ENCODE measurements at places on chromosomes 6 and 20.

GRCh38 chr6:99079058-99079457 lies 131.3 kb upstream of the FBXL4 start:
- no peak for DNase-seq

DNA sequence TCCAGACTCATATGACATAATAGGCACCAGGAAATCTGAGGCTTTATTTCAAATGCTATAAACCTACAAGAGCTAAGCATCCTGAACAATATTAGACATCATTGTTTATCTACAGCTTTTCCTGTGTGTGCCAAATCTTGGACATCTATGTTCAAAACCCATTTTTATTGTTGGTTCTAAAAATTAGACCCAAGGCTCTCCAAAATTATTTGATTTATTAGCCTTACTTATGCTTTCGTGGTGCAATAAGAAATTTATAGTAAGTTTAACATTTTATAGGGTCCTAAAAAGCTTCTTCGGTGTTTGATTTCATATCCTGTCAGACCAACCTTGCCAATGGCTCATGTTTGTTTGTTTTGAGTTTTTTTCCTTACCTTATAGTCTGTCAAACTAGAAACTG lies 1014.5 kb upstream of the MANEA start:
- no peak for DNase-seq

DNA sequence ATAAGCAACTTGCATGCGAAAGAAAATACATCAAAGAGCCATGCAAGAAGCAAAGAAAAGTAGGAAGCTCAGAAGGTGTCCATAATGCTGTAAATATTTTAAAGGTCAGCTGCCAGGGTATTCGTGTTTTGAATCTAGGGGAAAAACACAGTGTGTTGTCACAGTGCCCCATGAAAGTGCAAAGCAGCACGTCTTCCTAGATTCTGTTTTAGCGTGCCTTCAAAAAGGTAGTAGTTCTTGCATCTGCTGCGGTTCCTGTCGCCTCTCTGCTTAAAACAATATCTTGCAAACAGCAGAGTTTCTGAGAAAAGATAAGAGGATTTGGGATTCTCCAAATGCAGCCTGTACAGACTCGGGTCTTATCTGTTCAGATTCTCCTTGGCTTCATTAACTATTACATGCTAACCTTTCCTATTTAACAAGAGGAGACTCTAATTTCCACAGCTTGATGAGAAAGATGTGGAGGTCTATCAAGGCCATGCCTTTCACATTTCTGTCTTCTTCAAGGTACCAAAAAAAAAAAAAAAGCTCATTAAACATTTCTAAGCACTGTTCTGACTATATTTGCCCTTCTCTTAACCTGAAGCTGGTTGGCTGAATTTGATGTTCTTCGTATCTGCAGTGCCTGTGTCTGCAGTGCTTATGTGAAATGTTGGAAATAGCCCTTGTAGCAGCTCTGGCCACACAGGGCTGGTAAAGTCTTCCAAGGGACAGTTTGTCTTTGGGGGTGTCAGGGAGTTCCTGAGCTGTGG lies 297.5 kb downstream of the ADGB start:
- no peak for DNase-seq

DNA sequence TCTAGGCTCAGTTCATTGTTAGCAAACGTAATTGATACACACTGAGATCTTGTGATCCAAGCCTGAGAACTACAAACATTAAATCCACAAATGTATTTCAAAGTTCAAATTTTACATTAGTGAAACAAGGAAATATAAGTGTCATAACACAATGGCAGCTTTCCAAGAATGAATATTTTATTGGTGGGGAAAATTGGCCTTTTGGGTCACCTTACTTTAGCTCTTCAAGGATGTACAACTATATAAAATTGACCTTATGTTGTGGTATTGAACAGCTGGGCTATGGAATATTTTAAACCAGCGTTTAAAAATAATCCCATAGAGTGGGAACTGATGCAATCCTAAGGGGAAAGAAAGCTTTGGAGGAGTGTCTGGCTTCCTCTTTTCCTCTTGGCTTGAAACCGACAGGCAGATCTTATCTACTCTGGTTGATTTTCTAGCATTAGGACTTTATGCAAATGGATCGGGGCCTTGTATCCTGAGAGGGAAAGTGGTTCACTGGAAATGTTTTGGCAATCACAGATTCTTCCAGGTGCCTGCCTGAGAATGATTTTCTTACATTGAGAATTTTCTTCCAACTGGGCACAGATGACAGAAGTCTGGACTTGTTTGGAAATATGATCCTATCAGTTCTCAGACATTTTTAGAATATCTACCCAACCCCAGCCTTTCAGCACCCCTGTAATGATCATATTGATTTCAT lies 184.8 kb upstream of the ECI2 start:
- no peak for DNase-seq

- DNase-seq: no peak
These were observed 41.2 kb downstream of the SNX9 start for GRCh38 chr6:157864185-157864761.

GRCh38 chr6:39188098-39188450 lies 41.2 kb downstream of the KCNK5 start:
- DNase-seq: no peak

DNA sequence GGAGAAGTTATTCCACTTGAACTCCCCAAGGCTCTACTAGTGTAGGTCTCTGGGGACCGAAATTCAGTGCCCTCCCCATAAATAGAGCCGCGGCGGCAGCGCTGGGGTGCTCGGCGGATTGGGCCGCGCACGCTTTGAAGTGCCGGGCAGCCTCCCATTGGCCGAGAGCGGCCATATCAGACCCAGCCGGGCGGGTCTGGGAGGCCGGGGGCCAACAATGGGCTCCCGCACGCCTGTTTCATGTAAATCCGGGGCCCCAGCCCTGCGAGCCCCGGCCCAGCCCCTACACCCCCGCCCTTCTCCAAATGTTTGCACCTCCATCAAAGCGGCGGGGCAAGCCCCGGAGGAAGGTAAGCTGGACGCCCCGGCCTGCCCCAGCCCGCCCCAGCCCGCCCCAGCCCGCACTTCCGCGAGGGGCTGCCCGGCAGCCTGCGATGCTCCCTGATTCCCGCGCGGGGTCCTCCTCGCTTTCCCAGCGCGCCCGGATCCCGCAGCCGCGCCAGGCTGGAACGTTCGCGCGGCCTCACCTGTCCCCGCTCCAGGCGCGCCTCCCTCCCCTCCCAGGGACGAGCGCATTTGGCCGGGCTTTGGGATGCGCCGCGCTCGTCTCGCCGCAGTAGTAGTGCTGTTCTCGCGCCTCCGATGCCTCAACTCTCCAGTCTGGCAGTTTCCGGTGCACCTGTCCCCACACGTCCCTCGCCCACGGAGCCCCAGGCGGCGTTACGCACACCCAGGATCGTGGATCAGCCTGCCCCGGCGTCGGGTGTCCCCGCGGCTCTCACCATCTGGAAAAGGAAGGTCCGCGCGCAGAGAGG lies at the start of gene TBXT:
TBXT (minus strand) TSS at position 51 of the 815 bp plus-strand sequence. CDS start 260 bp downstream, outside the sequence.
- DNase-seq: no peak

- DNase-seq: no peak
These were observed 65.9 kb downstream of the TMEM244 start for GRCh38 chr6:129795261-129795660.

DNA sequence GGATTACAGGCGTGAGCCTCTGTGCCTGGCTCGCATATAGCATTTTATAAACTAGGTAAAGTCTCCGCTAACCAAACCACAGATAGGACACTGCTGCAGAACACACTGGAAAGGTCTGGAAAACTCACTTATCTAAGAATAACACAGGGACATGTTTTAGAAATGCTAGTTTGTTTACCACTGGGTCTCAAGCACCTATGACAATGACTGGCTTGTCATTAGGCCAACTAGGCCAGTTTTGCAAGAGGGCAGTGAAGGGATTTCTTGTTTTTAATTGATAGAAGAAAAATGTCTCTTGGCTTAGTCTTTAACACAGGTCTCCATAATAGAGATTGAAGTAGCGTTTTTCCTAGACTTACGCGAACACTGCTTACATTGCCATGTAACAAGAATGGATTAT lies 201.4 kb downstream of the TMEM242 start:
- DNase-seq: no peak

- no peak for DNase-seq
These were observed 218.5 kb downstream of the PRL start for GRCh38 chr6:22078288-22078687.

GRCh38 chr6:6758915-6759654 lies 170.6 kb downstream of the LY86 start:
- DNase-seq: peak; percentile 53

DNA sequence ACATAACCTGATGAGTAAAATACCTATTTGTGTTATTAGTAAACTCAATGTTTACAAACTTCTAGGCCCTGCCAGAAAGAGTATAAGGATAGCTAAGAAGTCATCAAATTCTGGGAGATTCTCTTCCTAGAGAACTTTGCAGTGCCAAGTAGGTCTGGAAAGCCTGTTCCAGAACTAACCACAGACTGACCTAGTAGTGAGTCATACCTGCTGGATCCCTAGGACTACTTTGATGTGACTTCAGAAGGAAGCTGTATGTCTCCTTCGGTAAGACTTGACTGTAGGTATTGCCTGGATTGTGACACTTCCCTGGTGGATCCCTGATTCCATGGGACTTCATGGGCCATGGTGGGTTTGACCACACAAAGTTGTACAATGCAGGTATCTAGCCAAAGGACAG lies 131.7 kb downstream of the DNAH8 start:
- no peak for DNase-seq

DNA sequence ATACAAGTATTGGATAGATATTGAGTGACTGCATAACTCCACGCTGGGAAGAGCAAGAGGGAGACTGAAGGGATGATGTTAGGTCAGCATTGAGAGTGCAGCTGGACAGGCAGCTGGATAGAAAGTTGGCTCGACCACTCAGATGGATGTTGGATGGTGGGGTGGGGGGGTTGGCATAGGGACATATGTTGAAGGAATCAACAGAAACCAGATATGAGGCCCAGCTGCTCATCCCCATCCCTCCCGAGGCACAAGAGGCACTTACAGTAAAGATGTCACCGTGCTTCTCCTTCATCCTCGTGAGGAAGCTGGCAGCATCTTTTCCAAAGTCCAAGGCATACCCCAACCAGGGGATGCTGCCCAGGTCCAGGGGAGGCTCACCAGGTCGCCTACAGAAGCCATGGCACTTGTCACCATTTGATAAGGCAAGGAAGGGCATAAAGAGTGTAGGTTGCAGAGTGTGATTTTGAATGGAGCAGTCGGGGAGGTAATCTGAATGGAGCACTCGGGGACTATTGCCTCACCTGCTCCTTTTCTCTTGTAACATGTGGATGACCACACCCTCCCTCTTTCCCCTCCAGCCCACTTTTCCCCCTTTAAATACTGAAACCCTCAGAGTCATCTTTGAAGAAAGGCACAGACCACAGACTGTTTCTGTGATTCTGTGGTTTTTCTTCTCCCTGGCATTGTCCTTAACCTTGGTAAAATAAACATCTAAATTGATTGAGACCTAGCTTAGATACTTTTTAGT lies 18.0 kb downstream of the PTGIS start:
- DNase-seq: no peak

DNA sequence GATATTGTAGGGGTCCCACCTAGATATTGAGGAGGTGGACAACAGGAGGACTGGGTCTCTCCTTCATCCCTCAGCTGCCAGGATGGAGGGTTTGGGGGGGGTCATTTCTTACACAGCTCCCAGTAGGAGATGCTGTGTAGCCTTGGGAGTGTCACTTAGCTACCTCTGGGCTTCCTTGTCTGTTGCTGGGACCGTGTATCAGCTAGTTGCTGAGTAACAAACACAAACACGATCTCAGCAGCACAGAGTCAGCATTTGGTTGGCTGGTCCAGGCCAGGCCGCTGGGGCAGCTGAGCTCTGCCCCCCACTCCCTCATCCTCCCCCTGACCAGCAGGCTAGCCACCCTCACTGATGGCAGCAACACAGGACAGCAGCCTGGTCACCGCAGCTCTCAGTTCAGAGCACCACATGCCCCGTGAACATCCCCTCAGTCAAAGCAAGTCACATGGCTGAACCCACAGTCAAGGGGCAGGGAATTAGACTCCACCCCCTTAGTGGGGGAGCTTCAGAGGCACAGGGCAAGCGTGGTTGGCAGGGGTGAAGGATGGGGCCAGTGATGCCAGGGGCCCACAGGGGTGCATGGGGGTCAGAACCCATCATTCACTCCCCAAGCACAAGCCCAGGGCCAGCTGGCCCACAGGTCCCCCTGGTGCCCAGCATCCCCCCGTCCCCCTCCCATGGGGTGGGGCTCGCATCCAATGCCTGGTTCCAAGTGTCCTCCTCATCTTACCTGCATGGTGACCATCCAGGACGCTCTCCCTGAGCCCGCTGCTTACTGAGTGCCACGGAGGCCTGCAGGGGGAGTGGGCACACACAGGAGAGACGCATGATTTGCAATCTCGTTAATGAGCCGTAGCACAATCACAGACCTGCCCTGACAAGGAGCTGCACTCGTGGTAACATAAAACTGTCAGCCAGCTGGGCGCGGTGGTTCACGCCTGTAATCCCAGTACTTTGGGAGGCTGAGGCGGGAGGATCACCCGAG lies 112.4 kb downstream of the TAF4 start:
- no peak for DNase-seq
